ENCODE measurements at places on chromosomes 5 and 9.
A peak's percentile ranks its signal among the peaks of the same experiment; 100 is the strongest.

GRCh38 chr5:171450423-171451331 lies 31.2 kb downstream of the FGF18 start:
- peak; percentile 82 for DNase-seq

DNA sequence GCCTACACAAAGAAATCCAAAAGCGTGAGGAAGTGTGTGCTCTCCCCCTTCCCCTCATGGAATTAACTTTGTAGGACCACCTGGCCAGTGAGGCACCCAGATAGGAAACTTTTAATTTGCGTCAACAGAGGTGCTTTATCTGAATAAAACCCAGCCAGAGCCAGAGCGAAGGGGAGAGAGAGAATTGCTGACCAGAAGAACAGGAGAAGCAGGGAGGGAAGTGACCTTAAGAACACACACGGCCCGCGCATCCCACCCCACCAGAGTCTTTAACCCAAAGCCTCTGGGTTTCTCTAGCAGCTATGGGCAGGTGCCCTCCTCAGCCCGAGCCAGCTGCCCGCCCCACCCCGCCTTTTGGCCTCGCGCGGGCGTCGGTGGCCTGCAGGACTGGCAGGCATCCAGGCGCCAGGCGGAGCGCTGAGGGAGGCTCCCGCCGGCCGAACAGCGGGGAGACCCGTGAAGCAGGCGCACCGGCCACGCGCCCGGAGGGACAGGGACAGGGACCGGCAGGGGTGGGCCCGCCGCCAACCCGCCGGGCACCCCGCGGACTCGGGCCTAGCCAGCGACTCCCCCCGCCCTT lies 580 bp downstream of the ERAP1 start:
- peak; percentile 85 for DNase-seq

DNA sequence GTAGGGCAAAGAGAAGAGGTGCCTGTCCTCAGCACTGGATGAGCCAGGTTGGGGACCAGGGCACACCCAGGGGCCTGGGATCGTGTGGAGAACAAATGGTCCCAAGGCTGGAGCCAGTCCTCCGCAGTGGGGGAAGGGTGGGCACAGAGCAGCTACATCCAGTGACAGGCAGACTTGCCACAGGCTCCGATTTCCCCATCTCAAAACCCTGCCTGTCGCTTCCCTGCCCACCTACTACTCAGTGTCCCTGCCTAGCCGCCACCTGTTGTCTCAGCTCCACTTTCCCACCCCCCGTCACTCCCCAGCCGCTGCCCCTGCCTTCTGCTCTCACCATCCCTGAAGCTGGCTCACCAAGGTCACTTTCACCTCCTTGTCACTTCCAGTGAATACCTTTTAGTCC lies 13.9 kb upstream of the ENHO start:
- no peak for DNase-seq

- DNase-seq: no peak
Measured at GRCh38 chr5:179991106-179991505, 80.5 kb downstream of the RNF130 start.

GRCh38 chr9:2691626-2692025 lies 25.7 kb upstream of the KCNV2 start:
- DNase-seq: no peak

GRCh38 chr5:102666164-102666946 lies 88.8 kb upstream of the PAM start:
- no peak for DNase-seq

All from left hindlimb (tissue), 1 donor.